BE2C (cell line): ENCODE measurements at places on chromosomes 2 and 18.

GRCh38 chr2:205056151-205056561 lies 510.9 kb downstream of the PARD3B start:
- no peak for DNase-seq

DNA sequence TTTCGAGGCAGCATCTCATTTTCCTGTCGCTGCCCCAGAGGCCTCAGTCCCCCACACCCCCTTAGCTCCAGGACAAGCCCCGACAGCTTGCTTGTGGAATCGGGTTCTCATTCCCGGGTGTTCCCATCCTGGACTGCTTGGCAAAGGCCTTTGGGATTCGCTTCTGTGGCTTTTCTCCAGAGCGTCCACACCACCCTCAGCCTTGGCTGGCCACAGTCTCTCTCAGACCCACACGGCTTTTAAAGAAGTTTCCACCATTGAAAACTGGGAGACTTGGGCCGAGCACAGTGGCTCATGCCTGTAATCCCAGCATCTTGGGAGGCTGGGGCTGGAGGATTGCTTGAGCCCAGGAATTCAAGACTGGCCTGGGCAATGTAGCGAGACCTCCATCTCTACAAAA lies 2.7 kb downstream of the ESPNL start:
- no peak for DNase-seq

GRCh38 chr2:23940718-23941620 lies 706 bp downstream of the UBXN2A start:
- no peak for DNase-seq

GRCh38 chr2:235191486-235191885 lies 239.7 kb downstream of the SH3BP4 start:
- no peak for DNase-seq

GRCh38 chr2:63424329-63425078 lies 163.8 kb downstream of the WDPCP start:
- peak; percentile 15 for DNase-seq

- DNase-seq = no peak
Measured at GRCh38 chr18:30403278-30403677, 639.3 kb downstream of the DSC3 start.

DNA sequence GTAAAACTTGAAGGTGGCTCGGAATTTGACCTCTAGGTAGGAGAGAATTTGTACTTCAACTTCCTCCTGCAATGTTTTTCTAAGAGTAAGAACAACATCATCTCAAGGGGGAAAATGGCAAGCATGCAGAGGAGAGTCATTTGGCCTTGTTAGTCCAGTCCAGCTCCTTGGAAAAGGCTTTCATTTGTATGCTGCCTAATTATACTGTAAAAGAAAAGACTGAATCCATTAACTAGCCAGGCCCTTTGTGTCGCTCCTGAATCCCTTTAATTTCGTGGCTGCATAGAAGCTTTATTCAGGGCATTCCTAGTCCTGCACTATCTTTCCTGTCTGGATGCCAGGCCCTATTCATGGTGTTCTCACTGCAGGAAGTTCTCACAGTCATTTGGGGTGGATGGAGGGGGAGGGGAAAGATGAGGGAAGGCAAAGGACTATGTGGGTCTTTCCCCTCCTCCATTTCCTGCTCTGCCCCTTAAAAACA lies 36.0 kb downstream of the PHLPP1 start:
- no peak for DNase-seq

DNA sequence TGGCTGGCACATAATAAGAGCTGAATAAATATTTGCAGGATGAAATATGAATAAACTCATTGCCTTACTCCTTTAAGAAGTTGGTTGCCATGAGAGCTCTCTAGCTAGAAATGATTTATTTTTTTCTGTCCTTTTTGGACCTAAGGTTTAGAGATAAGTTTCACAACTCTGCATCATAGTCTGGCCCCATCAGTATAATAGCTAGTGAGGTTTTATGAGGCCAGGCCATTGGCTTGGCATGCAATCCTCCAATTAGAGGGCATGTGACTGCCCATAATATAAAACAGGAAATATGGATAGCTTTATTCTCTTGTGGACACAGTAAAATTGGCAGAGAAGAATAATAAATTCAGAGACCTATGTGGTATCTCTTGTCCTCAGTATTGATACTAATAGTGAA lies 26.2 kb upstream of the INSIG2 start:
- no peak for DNase-seq

GRCh38 chr18:32389858-32390257 lies 80.8 kb downstream of the GAREM1 start:
- no peak for DNase-seq

- no peak for DNase-seq
Measured at GRCh38 chr2:18514526-18515461, 45.7 kb downstream of the RDH14 start.

DNA sequence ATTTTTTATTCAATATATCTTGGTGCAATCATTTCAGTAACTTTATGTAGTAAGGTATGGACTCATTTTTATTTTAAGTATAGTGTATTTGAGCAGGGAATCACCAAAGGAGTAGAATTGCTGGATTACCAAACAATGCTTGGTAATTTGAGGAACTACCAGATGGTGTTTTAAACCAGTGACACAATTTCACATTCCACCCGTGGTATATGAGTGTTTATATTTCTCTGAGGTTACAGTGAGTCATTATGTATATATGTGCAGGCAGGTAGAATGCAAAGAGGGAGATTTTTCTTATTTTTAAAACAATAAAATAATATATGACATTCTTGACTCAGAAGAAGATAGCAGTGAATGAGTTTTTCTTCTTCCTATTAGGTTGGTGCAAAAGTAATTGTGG lies 596.9 kb downstream of the DCC start:
- DNase-seq = no peak

DNA sequence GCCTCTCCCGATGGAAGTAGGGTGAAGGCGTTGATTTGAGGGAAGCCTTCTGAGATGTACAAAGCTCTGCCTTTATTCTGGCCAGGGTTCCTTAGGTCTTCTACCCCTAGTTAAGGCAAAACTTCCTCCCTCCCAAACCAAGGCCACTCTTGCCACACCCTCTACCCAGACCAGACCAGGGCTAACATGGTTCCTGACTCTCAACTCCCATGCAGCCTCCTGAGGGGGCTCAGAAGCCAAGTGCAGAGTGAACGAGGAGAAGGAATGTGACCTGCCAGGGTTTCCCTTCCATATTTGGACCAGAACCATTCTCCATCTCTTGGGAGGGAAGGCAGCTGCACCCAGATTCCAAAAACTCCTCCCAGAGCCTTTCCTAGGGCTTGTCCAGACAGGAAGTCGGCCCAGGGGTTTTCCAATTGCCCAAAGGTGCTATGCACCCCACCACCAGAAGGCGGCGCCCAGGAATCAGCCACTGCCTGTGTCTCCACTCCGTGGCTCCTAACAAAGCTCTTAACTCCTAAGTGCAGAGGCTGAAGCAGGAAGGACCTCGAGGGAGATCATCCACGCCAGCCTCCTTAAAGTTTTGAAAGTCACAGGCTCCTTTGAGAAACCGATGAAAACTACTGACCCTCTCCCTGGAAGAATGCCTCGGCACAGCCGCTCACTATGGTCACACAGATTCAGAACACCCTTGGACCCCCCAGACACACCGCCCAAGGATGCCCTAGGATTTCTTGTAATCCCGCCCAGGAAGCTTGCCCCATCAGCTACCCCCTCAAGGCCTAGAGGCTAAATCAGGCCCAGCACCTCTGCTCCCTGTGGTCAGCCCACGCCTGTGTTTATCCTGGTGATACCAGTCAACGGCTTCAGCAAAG lies 157.8 kb downstream of the SMAD2 start:
- peak; percentile 65 for DNase-seq

GRCh38 chr2:153291718-153292117 lies 186.8 kb downstream of the RPRM start:
- DNase-seq = no peak

GRCh38 chr2:28633204-28633603 lies 118.4 kb upstream of the PPP1CB start:
- no peak for DNase-seq

- no peak for DNase-seq
Measured at GRCh38 chr18:80169607-80170006, 60.5 kb downstream of the ADNP2 start.

- DNase-seq = peak; percentile 77
Measured at GRCh38 chr2:232444409-232445148, 11.4 kb upstream of the ALPI start.

GRCh38 chr2:28810384-28811285 lies at the start of gene SPDYA:
Gene SPDYA, plus strand, starts transcription at chr2:28810834. Its CDS starts 5,181 bp downstream, at chr2:28816015.
- DNase-seq = peak; percentile 72

DNA sequence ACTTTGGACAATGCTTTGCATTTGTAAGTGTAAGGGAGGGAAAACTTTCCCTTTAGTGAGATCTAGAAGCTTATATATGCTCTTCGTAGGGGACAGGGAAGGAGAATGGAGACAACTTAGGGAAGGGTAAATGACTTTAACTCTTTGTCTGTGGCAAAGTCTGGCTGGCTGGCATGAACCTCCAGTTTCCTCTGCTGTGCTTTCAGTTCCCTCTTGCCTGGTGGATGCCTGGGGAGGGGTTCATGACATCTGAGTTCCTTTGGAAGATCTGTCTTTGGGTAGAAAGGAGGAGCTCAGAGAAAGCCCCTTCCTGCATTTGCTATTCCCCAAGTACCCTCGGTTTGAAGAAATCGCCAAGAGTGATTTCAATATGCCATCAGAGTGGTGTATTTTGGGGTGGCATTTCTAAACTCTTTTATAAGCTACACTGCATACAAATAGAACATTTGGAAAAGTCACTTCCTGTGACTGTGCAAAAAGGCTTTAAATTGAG lies 143.6 kb downstream of the VAPA start:
- no peak for DNase-seq

GRCh38 chr2:60959501-60959900 lies 58.0 kb upstream of the PEX13 start:
- no peak for DNase-seq

GRCh38 chr2:60324536-60324935 lies 228.9 kb downstream of the BCL11A start:
- no peak for DNase-seq

GRCh38 chr2:81528852-81529480 lies 1224.4 kb upstream of the LRRTM1 start:
- DNase-seq = no peak

DNA sequence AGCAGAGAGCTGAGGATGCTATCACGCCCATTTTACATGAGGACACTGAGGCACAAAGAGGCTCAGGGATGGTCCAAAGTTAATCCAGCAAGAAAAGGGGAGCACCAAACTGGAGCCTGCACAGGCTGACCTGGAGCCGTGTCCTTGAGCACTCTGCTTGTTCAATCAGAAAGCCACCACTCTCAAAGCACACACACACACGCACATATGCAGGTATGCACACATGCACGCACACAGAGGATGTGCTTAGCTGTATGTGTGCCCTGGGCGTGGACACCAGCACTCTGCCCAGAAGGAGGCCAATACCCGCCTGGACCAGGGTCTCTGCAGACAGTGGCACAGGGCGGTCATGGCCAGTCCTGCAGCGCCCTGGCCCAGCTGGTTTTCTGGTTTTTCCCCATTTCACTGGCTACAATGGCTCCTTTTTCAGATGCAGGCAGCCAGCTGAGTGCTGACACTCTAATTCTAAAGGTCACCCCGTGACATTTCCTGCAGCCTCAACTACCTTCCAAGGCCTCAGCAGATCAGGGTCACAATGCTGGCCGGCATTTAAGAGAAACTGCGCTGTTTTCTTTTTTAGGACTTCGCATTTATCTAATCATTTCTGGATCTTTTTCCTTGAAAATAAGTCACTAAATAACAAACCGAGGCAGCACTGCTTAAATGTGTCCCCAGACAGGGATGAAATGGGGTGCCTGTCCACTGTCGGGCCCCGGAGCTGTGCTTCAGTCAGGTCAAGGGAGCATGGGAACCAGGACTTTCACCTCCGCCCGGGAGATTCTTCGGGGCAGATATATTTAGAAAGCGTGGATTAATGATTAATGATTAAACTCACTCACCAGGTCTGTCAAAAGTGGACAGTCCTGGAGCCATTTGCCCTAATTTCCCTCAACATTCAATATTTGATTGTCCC lies 104.5 kb downstream of the HDAC4 start:
- DNase-seq = no peak

GRCh38 chr2:188897096-188897495 lies 77.1 kb upstream of the COL3A1 start:
- no peak for DNase-seq
